ENCODE measurements at places on chromosomes 11 and 22.

- DNase-seq = no peak
These were observed 20.8 kb downstream of the CARS1 start for GRCh38 chr11:3036419-3036818.

- no peak for DNase-seq
These were observed 70.9 kb upstream of the UBASH3B start for GRCh38 chr11:122584670-122585069.

DNA sequence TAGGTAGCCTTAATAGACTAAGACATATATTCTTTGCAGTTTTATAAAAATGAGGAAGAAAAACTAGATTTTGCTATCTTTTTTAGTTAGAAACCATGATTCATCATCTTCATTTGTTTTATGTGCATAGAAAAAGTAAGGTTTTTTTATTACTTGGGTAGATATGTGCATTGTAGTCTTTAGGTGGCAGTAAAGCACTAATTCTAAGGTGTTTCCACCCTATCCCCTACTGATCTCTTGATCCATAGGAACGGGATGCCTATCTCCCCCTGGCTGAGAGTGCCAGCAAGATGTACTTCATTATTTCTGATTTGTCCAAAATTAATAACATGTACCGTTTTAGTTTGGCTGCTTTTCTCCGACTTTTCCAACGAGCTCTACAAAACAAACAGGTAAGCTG, 148.1 kb downstream of the DYNC2H1 start:
- no peak for DNase-seq

DNA sequence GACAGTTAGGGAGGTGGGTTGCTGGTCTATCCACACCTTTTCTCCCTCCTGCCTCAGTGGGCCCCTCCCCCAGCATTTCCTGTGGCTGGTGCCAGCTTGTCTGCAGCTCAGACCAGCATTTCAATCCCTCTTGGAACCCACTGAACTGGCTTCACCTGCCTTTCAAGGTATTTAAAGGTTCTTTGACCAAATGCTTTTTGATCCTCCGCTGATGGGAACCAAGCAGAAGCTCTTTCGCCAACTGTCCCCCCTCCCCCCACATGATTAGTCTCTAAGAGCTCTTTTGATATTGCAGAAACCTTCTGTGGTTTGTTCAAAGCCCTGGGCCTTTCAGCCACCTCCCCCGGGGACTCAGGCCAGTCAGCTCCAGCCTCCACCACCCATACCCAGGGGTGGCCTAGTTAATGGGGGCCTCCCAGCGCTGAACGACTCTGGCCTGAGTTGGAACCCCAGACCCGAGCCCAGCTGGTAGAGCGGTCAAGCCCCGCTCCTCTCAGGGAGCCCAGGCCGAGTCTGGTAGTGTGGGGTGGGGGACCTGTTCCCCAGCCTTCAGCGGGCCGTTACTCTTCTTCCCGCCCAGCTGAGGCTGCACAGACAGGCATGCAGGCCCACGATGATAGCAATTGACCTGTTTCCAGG, 6.0 kb upstream of the SYT7 start:
- no peak for DNase-seq

GRCh38 chr11:6431861-6432260, 8.9 kb downstream of the HPX start:
- DNase-seq = no peak

DNA sequence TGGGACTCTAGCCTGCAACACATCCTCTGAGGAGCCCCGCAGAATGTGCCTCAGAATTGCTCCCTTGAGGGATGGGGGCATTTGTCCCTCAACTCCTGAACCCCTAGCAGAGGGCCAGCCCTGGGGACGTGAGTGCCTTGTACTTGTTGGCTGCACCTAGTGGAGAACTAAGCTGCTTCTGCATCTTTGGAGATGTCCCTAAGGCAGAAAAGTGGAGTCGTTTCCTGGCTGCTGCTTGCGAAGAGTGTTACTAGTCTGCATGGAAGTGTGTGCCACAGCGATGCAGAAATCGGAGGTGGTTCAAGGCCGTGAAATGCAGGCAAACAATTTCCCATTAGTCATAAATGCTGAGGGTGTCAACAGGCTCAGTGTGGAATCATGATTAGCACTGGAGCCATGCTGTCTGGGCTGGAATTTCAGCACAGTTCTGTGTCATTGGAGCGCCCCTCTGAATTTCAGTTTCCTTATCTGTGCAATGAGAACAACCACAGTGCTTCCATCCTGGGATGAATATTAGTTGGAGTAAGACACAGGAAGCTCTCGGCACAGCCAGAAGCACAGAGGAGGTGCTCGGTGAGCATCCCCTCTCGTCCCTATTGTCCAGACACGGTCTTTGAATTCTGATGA, 56.5 kb downstream of the MIAT start:
- DNase-seq = no peak

DNA sequence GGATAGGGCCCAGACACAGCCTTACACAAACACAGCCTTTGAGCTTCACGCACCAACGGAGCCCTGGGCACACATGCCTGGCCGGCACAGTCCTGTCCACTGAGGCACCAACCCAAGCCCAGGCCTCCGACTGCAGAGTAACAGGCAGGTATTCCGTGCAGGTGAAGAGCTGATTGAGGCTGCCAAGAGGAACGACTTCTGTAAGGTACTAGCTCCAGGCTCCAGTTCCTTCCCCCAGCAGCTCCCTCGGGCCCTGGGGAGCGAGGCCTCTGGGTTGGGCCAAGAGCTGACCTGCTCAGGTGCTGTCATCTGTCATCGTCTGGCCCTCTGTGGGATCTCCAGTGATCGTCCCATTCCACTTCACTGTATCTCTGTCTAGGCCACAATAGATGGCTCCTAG, 3.2 kb upstream of the MDK start:
- no peak for DNase-seq

GRCh38 chr11:80533463-80533862, 1092.6 kb upstream of the TENM4 start:
- DNase-seq = no peak

DNA sequence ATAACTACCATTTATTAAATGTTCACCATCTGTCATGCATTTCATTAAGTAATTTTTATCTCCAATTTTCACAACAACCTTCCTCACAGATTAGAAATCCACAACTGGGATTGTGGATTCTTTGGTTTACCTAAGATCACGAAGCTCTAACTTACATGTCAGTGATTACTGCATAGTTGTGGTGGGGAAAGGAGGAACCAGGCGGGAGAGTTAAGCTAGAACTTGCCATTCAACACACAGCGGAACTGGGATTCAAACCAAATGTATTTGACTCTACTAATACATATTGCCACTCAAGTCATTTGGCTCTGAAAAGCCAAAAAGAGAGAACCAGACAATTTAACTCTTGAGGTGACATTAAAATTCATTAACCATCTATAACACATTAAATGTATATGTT, 10.4 kb upstream of the LAYN start:
- no peak for DNase-seq

GRCh38 chr11:110112457-110112856, 19.3 kb downstream of the ZC3H12C start:
- DNase-seq = no peak

DNA sequence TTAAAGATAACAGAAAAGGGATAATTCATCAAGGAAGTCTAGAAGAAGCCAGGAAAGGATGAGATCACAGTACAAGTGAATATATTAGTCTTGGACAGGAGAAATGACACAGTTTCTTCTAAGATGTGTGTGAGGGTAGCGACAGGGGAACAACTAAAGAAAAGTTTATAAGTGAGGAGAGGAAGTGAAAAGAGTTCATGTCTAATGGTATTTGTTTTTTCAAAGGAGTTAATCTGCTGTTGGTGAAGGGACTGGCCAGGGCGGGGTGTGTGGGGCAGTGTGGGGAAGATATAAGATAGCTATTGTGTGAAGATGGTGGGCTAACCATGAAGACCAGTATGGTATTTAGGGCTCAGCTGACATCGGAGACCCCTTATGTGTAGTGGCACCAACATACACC, 7.6 kb upstream of the PPFIBP2 start:
- no peak for DNase-seq

DNA sequence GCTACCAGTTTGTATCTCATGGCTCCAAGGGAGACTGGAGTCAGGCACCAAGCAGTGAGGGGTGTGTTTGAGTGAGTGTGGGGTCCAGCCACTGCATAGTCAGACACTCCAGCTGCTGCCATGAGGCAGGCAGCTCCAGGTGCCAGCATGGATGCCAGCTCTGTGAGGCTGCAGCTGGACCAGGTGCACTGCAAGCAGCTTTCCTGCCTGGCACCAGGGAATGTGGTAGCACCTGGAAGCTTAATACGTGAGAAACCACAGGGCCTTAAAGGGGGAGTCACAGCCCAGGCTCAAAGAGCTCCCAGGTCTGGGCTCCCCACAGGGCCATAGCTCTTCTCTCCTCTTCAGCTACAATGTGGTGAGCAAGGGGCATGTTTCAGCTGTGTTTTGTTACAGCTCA, 817.8 kb upstream of the LUZP2 start:
- no peak for DNase-seq

DNA sequence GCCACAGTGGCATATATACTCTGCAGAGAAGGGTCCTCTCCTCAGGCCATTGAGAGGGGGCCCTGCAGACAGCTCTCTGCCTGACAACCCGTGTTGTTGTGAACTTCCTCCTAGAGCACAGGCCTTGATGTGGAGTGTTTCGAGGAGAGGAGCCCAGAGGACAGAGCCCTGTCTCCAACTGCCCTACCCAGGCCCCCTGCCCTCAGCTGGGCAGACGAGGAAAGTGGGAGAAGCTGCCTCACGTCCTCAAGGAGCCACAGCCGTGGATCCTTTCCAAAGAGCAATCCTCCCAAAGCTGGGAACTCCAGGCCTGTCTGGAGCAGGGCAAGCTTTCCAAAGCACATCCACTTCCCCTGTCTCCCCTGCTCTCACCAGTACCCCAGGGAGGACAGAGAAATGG, 10.7 kb downstream of the LMO1 start:
- DNase-seq = no peak

DNA sequence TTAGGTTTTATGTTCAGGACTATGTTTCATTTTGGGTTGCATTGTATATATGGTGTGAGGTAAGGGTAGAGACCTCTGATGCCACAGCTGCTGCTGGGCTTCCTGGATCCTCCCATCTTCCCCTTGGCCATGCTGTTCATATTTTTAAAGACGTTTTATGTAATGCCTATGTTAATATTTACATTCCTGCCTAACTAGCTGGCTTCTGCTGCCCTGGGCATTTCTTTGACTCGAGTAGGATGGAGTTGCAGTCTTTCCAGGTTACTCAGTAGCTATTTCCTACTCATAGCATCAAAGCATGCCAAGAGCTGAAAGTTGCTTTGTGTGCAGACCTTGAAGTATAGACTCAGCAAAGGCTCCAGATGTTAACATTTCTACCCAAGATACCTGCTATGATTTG, 220.5 kb upstream of the CADM1 start:
- DNase-seq = no peak

DNA sequence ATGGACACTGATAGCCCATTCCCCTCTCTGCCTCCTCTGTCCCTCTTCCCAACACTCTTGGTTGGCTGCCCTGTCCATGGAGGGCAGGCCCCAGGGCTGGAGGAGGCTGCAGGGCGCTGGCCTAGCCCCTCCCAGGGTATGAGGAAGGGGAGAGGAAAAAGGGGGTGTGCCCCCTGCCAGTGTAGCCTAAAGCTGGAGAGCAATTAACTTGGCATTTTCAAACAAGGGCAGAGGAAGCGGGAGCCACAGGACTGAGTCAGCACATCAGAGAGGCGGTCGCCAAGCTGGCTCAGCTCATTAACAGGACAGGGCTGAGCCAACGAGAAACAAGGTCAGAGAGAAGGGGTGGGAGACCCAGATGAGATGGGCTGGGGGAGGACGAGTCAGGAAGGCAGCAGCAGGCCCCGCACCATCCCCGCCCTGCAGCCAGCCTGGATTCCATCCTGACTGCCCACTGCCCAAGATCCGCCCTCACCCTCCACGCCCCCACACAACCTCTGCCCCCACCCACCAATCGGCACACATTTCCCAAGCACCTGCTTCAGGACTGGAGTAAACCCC, 76.3 kb downstream of the BUD13 start:
- DNase-seq = no peak

GRCh38 chr22:48268293-48268692, 1505.8 kb downstream of the TBC1D22A start:
- no peak for DNase-seq

DNA sequence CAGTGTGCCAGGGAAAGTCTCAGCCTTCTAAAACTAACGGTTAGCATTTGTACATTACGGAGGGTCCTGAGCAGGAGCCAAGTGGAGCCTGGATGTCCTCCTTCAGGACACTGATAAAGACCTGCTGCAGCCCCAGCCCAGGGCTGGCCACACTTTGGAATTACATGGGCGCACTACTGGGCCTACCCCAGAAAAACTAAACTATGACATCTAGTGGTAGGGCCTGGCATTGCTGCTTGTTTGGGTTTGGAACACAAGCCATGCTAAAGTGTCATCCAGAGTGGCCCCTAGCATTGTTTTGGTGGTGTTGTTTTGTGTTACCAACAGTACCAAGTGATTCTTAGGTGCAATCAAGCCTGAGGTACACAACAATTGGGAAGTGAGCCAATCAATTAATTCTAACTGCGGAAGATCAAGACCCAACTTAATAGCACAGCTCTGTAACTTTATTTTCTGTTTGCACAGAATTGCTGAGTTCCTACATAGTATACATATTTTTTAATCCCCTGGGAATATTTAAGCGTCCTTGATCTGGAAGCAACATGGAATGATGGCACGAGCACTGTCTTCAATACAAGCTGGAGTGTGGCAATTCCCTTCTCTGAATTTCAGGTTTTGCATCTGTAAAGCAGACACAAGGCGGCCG, 340.7 kb downstream of the LARGE1 start:
- DNase-seq = no peak

DNA sequence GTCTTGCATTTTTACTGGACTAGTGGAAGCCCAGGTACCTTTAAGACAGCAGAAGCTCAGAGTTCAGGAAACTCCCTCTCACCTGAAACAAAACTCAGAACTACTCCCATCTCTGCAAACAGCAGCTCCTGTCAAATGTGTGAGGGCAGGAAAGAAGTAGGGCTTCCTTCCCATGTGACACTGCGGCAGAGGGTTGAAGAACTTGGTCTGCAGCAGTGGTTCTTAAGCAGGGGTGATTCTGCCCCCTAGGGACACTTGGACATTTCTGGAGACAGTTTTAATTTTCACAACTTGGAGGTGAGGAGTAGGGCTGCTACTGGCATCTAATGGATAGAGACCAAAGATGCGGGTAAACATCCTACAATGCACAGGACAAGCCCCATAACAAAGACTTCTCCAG, 63.4 kb downstream of the RCN1 start:
- no peak for DNase-seq

- DNase-seq = no peak
These were observed 63.7 kb downstream of the PPFIBP2 start for GRCh38 chr11:7577291-7578190.

GRCh38 chr11:120086651-120087050, 51.3 kb downstream of the TRIM29 start:
- no peak for DNase-seq

All from NCI-H1436 treated with DMSO at 0.1 percent for 48 hours (cell line).